NCI-H2081 treated with DMSO at 0.1 percent for 48 hours (cell line): ENCODE measurements at places on chromosomes 4 and X.

- DNase-seq: no peak
Observed at GRCh38 chr4:88457307-88458103, 586 bp downstream of the HERC5 start.

DNA sequence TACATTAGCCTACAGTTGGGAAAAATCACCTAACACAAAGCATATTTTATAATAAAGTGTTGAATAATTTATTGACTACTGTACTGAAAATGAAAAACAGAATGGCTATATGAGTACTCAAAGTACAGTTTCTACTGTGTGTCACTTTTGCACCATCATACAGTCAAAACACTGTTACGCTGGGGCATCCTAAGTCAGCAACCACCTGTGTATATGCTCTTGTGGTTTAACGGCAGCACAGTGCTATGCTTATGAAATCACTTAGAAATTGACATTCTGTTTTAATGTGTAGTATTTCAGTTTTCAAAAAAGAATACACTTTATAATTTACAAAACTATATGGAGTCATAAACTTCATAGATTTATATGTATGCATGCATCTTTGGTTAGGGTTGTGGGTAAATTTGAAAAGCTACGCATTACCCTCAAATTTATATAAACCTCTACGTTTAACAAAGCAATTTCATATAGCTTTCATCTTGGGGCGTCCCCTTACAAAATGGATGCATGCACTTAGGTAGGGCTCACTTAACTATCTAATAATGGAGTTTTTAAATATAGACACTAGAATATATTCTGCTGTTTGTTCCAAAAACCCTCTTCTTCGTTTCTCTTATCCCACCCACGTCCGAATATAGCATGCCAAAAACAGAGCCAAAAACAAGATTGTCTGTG, 690 bp upstream of the NEIL3 start:
- no peak for DNase-seq

GRCh38 chrX:50114113-50114512, 86.7 kb downstream of the AKAP4 start:
- no peak for DNase-seq

DNA sequence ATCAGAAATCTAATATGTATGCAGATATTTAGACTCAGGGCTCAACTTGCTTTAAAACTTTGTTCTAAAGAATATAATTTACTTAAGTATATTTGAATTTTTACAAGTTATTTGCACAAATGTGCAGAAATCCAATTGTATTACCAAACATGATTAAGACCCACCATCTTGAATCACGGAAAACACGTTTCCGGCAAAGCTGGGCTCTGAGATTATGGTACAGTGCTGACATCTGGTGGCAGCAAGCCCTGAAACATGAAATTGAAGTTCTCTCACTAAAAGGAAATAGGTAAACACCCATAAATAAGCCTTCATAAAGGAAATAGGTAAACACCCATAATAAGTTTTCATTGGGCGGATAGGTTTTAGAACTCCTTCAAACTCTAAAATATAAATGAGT, 98.3 kb upstream of the MAOA start:
- peak; percentile 4 for DNase-seq

DNA sequence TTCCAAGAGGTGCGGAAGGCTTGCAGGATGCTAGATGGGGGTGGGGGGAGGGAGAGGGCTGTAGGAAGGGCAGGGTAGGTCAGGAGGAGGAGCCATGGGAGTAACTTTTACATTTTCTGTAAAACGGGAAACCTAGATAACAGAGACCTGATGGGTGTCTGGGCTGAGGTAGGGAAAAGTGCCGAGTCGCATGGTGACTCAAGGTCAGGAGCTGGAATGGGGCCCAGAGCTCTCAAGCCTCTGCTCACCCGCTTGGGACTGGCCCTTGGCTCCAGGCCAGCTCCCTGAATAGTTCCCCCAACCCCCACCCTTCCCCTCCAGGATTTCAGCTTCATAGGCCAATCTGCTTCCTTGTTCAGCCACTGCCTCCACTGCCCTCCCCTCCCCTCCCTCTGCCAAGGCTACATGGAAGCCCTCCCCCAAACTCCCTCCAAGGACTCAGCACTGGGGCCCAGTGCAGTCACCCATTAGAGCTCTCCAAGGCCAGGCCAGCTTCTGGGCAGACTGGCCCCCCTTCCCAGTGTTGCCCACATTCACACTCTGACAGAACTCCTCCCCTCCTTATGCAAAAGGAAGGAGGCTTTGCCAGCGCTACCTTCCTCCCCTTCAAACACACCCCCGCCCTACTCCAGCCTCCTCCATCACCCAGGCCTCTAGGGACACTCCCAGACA, 43.6 kb downstream of the TSC22D3 start:
- DNase-seq: no peak

GRCh38 chrX:9577555-9577954, 112.7 kb downstream of the TBL1X start:
- no peak for DNase-seq

- no peak for DNase-seq
Observed at GRCh38 chrX:43809463-43809862, 72.8 kb downstream of the MAOB start.

GRCh38 chr4:175418516-175418915, 393.5 kb downstream of the GPM6A start:
- DNase-seq: no peak

GRCh38 chr4:99234331-99235010, 15.4 kb upstream of the ADH6 start:
- no peak for DNase-seq
